Mesenteric fat pad (tissue), 1 donor: ENCODE measurements at places on chromosomes 1 and 21. TPM values are rescaled to one million over a fixed set of nuclear protein-coding genes. Genes with fewer than 3 reads are reported as not detected.

- no peak for DNase-seq
These were observed 37.1 kb upstream of the TMCO2 start for GRCh38 chr1:40210511-40211204.

DNA sequence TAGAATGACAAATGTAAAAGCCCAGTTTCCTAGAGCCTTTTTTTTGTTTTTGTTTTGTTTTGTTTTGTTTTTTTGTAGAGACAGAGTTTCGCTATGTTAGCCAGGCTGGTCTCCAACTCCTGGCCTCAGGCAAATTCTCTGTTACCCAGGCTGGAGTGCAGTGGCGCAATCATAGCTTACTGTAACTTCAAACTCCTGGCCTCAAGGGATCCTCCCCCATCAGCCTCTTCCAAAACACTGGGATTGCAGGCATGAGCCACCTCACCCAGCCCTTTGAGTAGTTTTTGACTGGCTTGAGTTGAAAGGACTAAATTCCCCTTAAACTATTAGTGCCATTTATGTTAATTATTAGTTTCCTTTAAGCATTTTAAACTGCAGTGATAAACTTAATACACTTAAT lies 28.8 kb upstream of the ZBTB18 start:
- DNase-seq: no peak

DNA sequence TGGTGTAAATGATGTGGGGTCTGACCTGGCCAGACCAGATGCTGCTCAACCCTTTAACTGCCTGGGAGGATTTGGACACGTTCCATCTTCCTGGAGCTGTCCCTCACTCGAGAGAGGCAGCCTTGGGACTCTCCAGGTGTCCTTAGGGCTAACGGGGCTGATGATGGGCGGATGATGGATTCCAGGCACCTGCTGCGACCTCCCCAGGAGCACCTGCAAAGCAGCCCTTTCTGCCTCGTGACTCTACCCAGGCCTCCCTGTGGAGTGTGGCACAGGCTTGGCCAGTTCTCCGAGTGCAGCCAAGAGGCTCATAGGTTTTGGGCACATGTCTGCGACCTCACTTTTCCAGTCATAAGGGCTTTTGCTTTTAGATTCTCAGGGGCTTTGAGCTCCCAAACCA lies 12.3 kb upstream of the TRIM17 start:
- no peak for DNase-seq

Gene FDPS
- total RNA-seq: 91.7 TPM

GRCh38 chr1:77407738-77408375 lies 126.0 kb downstream of the AK5 start:
- DNase-seq: no peak

DNA sequence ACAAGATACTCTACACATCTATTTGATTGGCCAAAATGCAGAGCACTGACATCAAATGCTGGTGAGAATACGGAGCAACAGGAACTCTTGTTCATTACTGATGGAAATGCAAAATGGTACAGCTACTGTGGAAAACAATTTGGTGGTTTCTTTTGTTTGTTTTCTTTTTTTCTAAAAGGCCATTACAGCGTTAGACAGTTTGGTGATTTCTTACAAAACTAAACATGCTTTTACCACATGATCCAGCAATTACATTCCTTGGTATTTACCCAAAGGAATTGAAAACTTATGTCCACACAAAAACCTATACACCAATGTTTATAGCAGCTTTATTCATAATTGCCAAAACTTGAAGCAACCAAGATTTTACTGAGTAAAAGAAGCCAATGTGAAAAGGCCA lies 66.4 kb upstream of the FBXO28 start:
- DNase-seq: no peak

DNA sequence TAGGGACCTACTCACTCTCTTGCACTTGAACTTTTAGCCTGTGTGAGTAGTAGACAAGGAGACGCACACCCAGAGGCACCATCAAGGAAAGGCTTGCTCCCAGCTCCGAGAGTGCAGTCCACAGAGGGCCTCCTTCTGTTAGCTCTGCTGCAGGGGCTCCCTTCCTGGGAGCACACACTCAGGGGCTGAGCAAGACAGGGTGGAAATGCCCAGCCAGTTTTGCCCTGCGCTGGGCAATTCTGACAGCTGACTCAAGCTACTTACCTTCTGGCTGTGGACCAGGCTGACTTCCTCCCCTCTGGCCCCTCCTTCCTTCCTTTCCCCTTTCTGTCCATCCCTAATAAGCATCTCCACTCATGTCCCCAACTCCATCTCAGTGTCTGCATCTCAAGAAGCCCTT lies 449.1 kb downstream of the PTPRU start:
- peak; percentile 72 for DNase-seq

DNA sequence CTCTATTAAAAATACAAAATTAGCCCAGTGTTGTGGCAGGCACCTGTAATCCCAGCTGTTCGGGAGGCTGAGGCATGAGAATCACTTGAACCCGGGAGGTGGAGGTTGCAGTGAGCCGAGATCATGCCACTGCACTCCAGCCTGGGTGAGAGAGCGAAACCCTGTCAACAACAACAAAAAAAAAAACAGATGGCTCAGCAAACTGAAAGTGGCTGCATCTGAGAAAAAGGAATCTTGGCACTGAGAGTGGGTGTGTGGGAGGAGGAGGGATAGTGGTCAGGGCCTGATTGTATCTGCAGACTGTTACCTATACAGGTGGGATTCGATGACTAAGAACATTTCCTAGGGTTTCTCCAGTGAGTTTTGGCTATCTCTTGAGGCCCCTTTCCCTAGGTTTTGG lies 122.2 kb upstream of the BARHL2 start:
- DNase-seq: no peak

DNA sequence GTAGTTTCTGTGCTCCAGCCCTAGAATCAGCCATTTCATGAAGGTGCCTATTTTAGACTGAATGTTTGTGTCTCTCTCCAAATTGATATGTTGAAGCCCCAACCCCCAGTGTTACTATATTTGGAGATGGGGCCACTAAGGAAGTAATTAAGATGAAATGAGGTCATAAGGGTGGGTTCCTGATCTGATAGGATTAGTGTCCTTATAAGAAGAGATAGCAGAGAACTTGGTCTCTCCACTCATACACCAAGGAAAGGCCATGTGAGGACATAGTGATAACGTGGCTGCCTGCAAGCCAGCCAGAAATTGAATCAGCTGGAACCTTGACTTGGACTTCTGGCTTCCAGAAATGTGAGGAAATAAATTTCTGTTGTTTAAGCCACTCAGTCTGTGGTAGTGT lies 12.3 kb downstream of the RAVER2 start:
- no peak for DNase-seq

DNA sequence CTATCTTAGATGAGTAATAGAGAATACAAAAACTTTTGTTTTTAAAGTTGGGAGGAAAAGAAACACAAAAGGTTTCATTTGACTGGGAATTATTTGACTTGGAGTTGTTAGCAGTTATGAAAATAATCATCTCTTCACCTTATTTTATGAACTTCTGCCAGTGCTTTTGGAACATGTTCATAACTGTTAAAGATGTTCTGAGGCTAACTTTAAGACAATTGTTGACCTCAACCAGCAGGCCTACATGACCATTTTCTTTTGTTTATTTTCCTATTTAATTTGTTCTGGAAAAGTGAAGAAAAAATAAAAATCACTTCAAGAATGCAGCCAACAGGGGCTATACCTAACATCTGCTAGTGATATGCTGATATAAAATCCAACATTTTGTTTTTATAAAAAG lies 37.4 kb downstream of the JAM2 start:
- DNase-seq: no peak

DNA sequence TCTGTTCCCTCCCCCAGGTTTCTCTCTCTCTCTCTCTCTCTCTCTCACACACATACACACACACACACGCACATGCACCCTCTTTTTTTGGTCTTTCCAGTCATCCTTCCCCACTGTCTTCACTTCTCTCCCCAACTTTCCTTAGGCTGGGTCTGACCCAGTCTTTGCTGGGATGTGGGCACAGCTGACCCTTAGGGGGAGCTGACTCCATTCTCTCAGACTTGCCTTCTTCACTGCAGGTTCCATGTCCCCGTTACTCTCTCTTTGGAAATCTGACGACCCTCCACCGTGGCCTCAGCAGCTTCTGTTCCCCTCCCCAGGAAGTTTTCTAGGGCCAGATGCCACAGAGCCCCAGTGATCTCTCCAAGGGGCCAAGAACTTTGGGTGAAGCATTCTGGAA lies 2.1 kb downstream of the DISP3 start:
- no peak for DNase-seq

Gene ARTN
- total RNA-seq: 0.39 TPM

GRCh38 chr1:175267716-175268416 lies 75.3 kb upstream of the KIAA0040 start:
- DNase-seq: no peak

DNA sequence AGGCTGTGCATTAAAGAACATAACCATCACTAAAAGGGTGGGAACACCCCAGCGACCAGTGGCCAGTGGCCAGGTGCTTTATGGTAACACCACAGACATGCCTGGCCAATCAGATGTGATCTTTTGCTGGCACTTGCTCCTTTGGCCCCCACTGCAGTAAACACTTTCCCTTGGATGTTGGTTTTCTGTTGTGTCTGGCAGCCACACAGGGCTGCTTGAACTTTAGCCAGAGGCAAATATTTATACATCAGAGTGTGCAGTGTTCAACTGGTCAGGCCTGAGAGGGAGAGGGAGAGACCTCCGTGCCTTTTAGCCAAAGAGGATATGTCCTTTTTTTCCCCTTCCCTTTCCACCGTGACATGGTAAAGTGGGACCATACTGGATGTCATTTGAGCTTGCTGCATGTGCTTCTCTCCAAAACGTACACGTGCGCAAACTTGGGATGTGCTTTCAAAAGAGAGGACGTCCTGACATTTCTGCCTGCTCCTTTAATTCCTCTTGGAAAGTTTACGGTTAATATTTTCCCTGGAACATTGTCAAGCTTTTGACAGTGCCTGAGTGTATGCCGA lies 101.2 kb downstream of the NFIA start:
- no peak for DNase-seq

Gene PTPN22
- total RNA-seq: 3.7 TPM

Gene BMP8B
- total RNA-seq: 0.74 TPM

DNA sequence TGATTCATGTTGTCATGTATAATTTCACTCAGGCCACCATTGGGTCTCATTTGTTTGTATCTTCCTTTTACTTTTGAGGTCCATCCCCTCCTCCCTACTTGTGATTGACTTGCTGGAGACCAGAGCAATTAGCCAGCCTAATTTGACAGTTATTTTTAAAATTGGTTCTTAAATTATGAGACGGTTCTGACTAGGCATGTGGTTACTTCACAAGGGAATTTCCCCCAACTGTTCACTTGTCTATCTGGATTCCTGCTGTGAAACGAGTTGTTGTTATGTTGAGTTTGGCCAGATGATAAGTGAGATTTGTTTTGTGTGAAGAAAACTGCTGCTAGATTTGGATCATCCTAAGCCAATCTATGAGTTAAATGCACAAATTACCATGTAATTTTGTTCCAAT lies 359.1 kb downstream of the BARHL2 start:
- DNase-seq: no peak

Gene VASH2
- total RNA-seq: 3.0 TPM

GRCh38 chr21:17523007-17523451 lies 10.2 kb downstream of the CXADR start:
- DNase-seq: no peak
